Activated T-helper 1 cell treated with anti-CD3 and anti-CD28 coated beads, Interleukin-12 subunit alpha, Interleukin-12 subunit beta, Interleukin-2, Interleukin-4 antibody, amounts not matched to agents 30 ng/mL and 10 ng/mL and 1 ng/mL, durations not matched to agents 14 hours and 24 hours and 36 hours (primary cell): ENCODE measurements at places on chromosomes 12 and 14. TPM values are rescaled to one million over a fixed set of nuclear protein-coding genes. Genes with fewer than 3 reads are reported as not detected.
A peak's percentile ranks its signal among the peaks of the same experiment; 100 is the strongest.

The MFAP5 gene
- not detected in 2 replicates for total RNA-seq

The SELPLG gene
- 51.9 and 53.5 TPM in 2 replicates for total RNA-seq

The PKP2 gene
- total RNA-seq: not detected in 2 replicates

The SRRM4 gene
- not detected in 2 replicates for total RNA-seq

The OR6S1 gene
- not detected in 2 replicates for total RNA-seq

GRCh38 chr12:104863296-104863948 is 94.7 kb downstream of the SLC41A2 start:
- H3K27me3 ChIP-seq: peaks cover 3% of the 10 kb centered on the region
- peaks cover 14% of the 10 kb centered on the region for H3K4me1 ChIP-seq
- H3K27ac ChIP-seq: no peak overlapping the region
- no peak overlapping the region for H3K4me3 ChIP-seq

DNA sequence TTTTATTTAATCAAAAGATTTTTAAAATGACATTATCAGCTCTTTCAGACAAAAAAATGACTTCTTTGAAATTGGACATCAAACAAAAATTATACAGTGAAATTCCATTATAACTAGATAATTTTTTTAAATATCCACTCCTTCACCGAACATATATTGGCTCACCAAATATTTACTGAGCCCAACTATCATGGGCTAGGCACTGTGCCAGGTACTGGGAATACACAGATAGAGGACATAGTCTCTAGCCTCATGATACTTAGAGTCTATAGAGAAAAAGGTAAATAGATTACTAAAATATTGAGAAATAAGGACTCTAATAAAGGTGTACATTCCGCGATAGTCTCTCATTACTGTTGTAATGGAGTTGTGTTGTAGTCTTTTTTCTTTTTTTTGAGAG is 219.9 kb downstream of the SEC23A start:
- no peak overlapping the region for H3K4me3 ChIP-seq
- H3K27ac ChIP-seq: no peak overlapping the region
- no peak for DNase-seq
- peaks cover 9% of the 10 kb centered on the region for H3K27me3 ChIP-seq
- H3K36me3 ChIP-seq: no peaks in the 10 kb centered on the region

DNA sequence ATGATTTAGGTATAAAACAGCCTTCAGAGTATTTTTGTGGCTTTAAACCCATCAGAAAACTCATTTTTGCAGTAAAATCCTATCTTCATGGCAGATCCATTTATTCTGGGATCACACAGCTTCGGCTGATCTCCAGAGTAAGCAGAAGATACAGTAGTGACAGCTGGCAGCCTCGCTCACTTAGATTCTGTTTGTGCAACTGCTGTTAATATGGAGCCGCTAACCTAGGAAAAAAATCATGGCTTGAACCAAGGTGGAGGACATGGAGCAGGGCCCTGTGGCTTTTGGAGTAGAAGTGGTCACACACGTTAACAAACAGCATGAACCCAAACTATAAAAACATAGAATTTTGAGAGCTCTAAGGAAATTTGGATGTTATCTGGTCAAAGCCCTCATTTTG is 137.2 kb upstream of the ARHGAP5 start:
- H3K36me3 ChIP-seq: no peaks in the 10 kb centered on the region
- no peak overlapping the region for H3K27ac ChIP-seq

DNA sequence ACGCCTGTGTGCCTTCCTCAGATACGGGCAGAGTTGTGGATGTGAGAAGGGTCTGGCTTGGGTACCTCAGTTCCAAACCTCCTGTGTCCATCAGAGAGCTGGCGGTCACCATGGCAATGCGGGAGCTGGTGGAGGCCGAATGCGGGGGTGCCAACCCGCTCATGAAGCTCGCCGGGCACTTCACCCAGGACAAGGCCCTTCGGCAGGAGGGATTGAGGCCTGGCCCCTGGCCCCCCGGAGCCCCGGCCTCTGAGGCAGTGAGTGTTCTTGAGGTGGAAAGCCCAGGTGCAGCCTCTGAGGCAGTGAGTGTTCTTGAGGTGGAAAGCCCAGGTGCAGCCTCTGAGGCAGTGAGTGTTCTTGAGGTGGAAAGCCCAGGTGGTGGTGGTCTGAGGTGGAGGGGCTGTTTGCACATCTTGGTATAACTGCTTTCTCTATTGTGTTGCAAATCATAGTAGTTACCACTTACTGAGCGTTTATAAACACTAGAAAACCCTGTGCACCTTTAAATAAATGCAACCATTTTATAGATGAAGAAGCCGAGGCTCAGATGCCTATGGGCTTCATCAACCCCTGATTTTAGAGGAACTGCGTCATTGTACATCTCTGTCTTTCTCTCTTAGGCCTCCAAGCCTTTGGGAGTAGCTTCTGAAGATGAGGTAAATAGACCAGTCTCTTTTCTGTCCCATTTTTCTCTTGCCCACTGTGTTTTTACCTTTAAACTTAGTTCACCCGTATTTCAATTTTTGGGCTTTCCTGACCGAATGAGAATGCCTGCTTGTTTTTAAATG is 976 bp downstream of the PEX5 start:
- H3K27me3 ChIP-seq: no peaks in the 10 kb centered on the region
- H3K4me1 ChIP-seq: peaks cover 45% of the 10 kb centered on the region
- peak overlapping the region; percentile 86 for H3K4me3 ChIP-seq
- DNase-seq: no peak
- peaks cover 28% of the 10 kb centered on the region for H3K36me3 ChIP-seq

DNA sequence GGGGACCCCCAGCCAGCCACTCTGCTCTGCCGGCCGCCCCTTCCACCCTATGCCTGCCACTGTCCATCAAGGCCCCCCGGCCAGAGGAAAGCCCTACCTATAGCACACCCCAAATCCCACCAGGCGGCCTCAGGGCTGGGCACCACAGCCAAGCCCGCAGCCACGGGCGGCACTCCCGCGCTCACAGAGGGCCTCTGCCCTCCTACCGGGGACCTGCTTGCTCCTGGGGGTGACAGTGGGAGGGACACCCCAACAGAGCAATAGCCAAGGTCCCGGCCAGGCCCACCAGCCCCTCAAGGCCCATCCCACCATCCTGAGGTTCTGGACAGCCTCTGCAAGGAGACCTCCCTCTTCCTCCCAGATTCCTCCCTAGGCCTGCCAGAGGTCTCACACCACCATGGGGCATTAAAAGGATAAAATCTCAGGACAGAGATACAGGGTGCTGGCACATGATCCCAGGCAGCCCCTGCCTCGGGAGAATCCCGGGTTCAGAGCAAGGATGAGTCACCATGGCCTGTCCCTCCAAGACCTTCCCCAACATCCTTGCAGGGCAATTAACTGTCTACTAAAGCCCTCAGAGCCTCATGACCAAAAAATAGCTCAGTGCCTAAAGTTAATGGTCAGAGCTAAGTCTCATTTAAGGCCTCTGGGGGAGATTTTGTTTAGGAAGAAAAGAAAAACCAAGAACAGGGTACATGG is 17.1 kb downstream of the CCDC85C start:
- H3K4me3 ChIP-seq: no peak overlapping the region
- DNase-seq: no peak
- H3K4me1 ChIP-seq: no peaks in the 10 kb centered on the region
- no peaks in the 10 kb centered on the region for H3K36me3 ChIP-seq
- H3K27me3 ChIP-seq: peaks cover 2% of the 10 kb centered on the region

- H3K4me1 ChIP-seq: no peaks in the 10 kb centered on the region
- no peak overlapping the region for H3K27ac ChIP-seq
- H3K27me3 ChIP-seq: peaks cover 1% of the 10 kb centered on the region
- no peak for DNase-seq
- H3K36me3 ChIP-seq: no peaks in the 10 kb centered on the region
These were observed 479.2 kb downstream of the RPS29 start for GRCh38 chr14:49106741-49107667.

DNA sequence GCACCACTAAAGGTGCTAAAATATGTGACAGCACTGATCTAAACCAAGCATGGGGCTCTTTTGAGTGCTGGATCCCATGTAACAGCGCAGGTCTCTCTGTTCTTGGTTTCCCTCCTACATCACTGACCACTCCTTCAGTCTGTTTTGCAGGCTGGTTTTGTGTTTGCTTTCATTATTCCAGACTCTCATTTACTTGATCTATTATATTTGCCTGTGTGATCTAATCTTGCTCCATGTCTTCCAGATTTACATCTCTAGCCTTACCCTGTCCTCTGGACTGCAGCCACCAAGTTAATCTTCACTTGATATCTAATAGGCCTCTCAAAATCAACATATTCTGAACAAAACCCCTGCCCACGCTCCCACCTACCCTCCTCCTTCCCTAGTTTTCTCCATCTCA is 8.6 kb downstream of the GLIPR1 start:
- peak overlapping the region; percentile 64 for H3K27ac ChIP-seq
- no peak for DNase-seq
- peak overlapping the region; percentile 0 for H3K4me3 ChIP-seq
- peaks cover 27% of the 10 kb centered on the region for H3K4me1 ChIP-seq
- peaks cover 22% of the 10 kb centered on the region for H3K36me3 ChIP-seq

DNA sequence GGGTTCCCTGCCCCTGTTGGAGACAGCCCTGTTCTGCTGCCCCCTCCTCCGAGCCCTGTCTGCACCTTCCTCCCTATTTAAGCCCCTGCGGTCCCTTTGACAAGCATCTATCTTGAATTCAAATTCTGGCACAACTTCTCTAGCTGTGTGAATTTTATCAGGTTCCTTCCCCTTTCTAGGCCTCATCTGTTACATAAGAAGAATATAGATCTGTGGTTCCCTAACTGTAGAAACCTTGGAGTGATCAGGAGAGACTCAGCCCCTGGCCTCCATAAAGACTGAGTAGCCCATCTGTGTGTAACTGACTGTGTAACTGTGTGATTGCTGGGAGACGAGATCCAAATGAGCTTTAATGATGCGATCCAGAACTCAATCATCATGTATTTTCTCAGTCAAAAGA is 13.0 kb upstream of the RACGAP1 start:
- no peak for DNase-seq
- H3K36me3 ChIP-seq: no peaks in the 10 kb centered on the region
- peaks cover 17% of the 10 kb centered on the region for H3K27me3 ChIP-seq
- no peak overlapping the region for H3K4me3 ChIP-seq
- H3K27ac ChIP-seq: no peak overlapping the region

- DNase-seq: no peak
- no peaks in the 10 kb centered on the region for H3K27me3 ChIP-seq
- no peaks in the 10 kb centered on the region for H3K36me3 ChIP-seq
- no peaks in the 10 kb centered on the region for H3K4me1 ChIP-seq
- no peak overlapping the region for H3K27ac ChIP-seq
These were observed 227.5 kb upstream of the ABCD2 start for GRCh38 chr12:39846971-39847650.

- no peak overlapping the region for H3K27ac ChIP-seq
- H3K36me3 ChIP-seq: no peaks in the 10 kb centered on the region
- no peaks in the 10 kb centered on the region for H3K4me1 ChIP-seq
- H3K27me3 ChIP-seq: peaks cover 7% of the 10 kb centered on the region
These were observed 19.8 kb upstream of the TUBA1A start for GRCh38 chr12:49208676-49209075.

DNA sequence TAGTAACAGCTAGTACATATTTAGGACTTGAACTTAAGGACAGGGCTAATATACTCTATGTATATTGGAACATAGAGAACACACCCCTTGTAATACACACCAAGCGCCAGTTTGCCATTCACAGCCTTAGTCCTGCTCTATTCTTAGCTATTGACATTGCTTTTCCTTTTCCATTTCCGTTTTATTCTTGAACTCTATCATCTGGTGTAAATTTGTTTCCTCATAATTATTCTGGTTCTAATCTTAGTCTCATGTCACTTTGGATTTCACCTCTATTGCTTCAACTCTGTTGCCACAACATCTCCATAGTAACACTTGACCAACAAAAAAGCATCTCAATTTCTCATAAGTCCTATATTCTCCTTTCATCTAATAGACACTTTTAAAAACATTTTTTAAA is 225.7 kb downstream of the PHLDA1 start:
- no peaks in the 10 kb centered on the region for H3K36me3 ChIP-seq
- DNase-seq: no peak
- no peak overlapping the region for H3K4me3 ChIP-seq
- H3K27ac ChIP-seq: no peak overlapping the region
- H3K4me1 ChIP-seq: no peaks in the 10 kb centered on the region

DNA sequence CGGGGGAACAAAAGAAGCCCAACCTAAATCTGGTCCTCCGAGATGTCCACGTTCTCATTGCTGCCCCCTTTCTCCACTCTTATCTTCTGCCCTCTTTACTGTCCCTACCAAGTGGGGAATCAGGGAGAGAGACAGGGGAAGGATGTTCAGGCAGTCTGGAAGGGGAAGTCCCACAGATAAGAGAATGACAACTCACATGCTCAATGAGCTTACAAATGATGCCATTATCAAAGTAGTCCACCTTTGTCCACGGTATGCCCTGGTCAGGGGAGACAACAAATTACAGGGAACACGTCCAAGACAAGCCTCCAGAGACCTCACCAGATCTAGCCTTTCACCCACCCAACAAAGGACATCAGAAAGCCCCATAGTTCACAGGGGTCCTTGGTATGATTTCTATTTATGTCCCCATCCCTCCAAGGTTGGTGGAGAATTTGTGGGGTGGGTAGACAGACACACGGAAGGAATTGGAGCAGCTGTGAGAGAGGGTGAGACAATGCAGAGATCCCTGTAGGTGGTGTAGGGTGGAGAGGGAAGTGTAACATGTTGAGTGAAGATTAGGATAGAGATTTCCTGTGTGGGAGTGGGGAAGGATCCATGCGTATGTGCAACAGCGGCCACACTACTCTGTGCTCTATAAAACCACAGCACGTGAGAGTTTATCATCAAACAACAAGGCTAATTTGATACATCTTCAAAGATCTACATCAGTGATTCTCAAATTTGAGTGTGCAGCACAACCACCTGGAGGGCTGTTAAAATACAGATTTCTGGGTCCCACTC is 10.7 kb downstream of the MYO1A start:
- H3K36me3 ChIP-seq: peaks cover 4% of the 10 kb centered on the region
- H3K27ac ChIP-seq: no peak overlapping the region
- peaks cover 8% of the 10 kb centered on the region for H3K27me3 ChIP-seq
- no peak overlapping the region for H3K4me3 ChIP-seq

- peaks cover 22% of the 10 kb centered on the region for H3K4me1 ChIP-seq
- peaks cover 5% of the 10 kb centered on the region for H3K27me3 ChIP-seq
- peak overlapping the region; percentile 19 for H3K27ac ChIP-seq
- no peak overlapping the region for H3K4me3 ChIP-seq
These were observed 15.7 kb downstream of the FAR2 start for GRCh38 chr12:29164477-29165393.

DNA sequence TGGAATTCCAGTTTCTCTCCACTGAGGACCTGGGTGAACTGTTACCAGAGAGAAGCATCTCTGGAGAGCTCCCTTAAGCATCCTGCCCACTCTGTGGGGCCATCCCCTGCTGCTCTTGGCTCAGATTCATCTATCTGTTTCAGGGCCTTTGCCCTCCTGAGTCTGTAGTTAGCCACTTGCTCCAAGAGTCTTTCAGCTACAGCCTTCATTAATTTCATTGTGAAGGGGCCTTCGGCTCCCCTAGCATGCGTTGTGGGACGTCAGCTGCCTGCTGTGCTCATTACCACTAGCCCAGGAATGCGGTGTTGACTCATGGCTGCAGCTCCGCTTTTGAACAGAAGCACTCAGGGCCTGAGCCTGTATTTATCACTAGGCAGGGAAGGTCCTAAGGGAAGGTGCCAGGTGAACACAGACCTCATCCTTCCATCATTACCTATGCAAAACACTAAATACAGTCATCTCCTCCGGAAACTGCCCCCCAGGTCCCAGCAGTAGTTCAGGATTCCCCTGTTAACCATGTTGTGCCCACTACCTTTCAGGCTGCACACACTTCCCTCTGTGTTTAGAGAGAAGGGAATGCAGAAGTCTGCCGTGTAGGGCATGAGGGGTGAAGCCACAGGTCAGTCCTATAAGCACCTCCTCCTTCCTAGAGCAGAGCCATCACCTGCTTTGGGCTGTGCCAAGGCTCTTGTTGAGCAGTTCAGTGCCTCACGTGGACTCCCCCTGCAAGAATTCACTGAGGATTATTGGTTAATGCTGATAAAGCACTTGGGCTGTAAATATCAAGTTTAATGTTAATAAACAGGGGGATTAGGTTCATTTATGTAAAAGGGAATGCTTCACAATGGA is 191.4 kb downstream of the CACNA1C start:
- H3K36me3 ChIP-seq: no peaks in the 10 kb centered on the region
- H3K27me3 ChIP-seq: no peaks in the 10 kb centered on the region
- DNase-seq: no peak
- no peaks in the 10 kb centered on the region for H3K4me1 ChIP-seq
- H3K27ac ChIP-seq: no peak overlapping the region
